T-helper 17 cell (primary cell): ENCODE measurements at places on chromosomes 1 and 21. TPM values are rescaled to one million over a fixed set of nuclear protein-coding genes. Genes with fewer than 3 reads are reported as not detected.

DISP1 gene
- total RNA-seq: 2.5 TPM

S100A5 gene
- total RNA-seq: not detected

PLA2G2F gene
- total RNA-seq: not detected

- no peak for DNase-seq
Measured at GRCh38 chr1:19032701-19033514, 76.4 kb upstream of the IFFO2 start.

DNA sequence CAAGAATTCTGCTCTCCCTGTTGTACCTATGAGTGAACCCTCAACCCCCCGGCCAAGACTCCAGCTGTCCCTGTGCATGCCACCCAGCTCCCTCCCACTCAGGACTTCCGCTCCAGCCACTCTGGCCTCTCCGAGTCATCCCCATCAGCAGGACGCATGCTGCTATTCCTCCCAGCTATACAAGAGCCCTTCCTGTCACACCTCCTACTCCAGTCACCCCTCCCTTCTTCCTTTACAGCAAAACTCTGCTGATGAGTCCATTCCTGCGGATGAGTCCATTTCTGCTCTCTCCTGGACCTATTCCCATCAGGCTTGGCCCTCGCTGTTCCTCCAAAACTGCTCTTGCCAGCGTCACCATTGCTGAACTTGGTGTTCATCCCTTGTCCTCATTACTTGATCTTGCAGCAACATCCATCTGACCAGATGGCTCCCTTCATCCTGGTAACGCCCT is 42.2 kb downstream of the H3-3A start:
- DNase-seq: no peak

TCP10L gene
- not detected for total RNA-seq

DNA sequence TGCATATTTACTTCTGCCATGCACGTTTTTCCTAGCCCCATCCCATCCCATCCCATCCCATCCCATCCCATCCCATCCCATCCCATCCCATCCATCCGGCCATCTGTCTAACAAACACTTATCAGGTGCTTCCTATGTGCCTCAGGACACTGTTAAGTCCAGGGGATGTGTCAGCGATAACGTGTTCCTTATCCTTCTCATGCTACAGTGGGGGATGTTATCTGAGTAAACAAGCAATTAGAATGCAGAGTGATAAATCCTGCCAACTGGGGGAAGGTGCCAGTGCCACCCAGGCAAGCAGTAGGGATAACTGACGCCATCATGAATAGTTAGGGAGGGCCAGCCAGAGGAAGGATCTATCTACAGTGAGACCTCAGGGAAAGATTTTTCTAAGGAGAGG is 304.2 kb downstream of the CAMTA1 start:
- DNase-seq: no peak

GRCh38 chr1:172442404-172442803 is 1.5 kb downstream of the PIGC start:
- DNase-seq: no peak

TNNI3K gene
- total RNA-seq: 0.50 TPM

DNA sequence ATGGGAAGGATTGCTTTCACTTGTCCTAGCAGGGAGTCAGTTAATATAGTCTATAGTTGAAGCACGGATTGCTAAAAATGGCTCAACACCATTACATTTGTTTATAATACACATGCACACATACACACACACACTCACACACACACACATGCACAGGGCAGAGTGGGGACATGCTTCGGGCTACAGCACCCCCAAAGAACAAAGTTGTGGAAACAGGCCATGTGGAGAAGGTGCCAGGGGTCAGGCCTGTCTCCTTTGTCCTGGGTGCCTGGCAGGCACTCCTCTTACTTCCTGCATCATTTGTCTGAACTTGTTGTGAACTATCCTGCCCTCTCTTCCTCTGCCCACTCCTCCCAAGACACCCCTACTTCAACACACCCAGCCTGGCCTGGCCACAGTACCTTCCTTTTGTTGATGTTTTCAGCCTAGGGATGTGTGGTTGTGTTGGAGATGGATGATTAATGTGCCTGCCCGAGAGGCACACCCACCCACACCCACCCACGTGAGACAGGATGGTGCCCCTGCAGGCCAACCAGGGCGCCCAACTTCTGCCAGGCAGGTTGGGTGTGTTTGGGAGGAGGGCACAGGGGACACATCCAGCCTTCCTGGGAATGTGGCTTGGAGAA is 17.5 kb downstream of the RASSF5 start:
- DNase-seq: no peak

DNA sequence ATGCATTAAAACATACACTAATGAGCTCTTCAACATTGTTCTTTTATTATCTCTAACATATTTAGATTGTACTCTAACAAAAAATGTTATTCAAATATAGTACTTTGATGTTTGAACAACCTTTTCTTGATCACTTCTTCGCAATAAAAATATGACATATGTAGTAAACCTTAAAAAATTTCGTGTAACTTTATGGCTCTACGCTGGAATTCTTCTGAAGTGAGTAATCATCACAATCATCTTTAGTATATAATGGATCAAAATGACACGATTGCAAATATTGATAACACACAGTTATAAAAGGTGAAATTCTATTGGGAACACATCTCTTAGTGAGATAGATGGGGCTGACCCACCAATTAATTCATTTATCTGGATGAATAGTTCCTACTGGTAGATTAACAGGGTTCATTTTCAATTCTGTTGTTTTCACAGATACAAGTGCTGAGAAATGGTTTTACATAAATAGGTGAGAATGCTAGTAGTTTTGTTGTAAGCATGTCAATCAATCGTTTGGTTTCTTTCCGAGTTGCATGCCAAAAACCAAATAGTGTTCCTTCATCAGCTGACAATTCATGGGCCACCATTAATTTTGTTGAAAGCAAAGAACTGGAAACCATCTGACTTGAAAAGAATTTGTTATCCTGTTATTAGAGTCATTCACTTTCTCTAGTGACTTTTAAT is 1.5 kb upstream of the ZMPSTE24 start:
- DNase-seq: no peak
